CD4-positive, alpha-beta T cell (primary cell): ENCODE measurements at places on chromosomes 1 and 21.

GRCh38 chr1:63976006-63976405 lies 202.2 kb downstream of the ROR1 start:
- no peak for DNase-seq

- no peak for DNase-seq
Measured at GRCh38 chr1:219749370-219749769, 136.5 kb upstream of the ZC3H11B start.

GRCh38 chr1:100835866-100836842 lies 58.5 kb downstream of the EXTL2 start:
- no peak for DNase-seq

- DNase-seq: no peak
Measured at GRCh38 chr21:42025376-42026081, 15.4 kb upstream of the ZBTB21 start.

DNA sequence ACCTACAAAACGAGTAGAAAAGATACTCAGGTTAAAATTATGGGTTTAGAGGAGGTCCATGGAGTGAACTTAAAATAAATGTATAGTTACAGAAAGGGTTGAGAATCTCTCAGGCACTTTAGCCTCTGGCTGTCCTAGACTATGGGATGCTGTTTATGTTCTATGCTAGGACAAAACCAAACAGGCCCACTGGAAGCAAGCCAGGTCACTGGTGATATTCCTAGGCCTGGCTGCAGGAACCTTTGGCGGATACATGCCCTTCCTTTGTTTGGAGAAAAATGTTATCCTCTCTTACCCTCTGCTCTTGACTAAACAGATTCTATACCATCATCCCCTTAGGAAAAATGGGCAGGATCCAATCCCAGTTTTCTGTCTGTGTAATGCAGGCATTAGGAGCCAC lies 90.7 kb upstream of the DUSP10 start:
- no peak for DNase-seq

DNA sequence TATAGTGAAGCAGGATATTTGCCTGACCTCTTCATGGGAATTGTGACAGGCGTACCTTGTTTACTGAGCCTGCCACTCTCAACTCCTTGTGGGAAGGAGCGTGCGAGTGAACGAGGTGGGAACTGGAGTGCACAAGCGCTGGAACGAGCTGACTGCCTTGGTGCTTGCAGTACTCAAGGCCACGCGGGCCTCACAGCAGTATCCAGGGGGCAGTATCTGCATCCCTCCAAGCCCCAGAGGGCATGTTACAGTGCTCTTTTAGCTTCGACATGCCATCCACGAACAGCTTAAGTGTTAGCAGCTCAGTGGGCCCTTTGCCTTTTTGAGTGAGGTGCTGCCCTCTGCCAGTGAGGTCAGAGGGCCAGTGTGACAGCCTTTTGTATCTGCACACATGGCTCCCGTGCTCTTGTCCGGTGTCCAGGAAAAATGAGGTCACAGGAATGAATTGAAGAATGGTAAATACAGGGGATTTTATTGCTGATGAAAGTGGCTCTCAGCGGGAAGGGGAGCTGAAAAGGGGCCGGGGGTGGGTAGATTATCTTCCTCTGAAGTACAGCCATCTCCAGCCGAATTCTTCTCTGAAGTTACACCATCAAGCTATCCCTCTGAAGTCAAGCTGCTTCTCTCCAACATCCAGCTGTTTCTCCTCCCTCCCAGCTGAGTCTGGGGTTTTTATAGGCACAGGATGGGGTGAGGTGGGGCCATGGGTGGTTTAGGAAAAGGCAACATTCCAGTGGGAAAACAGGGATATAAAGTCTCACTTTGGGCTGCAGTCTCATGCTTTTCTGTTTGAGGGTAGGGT lies 69.3 kb downstream of the EPB41 start:
- peak; percentile 23 for DNase-seq

- DNase-seq: no peak
Measured at GRCh38 chr1:220344745-220345144, 72.5 kb upstream of the RAB3GAP2 start.

DNA sequence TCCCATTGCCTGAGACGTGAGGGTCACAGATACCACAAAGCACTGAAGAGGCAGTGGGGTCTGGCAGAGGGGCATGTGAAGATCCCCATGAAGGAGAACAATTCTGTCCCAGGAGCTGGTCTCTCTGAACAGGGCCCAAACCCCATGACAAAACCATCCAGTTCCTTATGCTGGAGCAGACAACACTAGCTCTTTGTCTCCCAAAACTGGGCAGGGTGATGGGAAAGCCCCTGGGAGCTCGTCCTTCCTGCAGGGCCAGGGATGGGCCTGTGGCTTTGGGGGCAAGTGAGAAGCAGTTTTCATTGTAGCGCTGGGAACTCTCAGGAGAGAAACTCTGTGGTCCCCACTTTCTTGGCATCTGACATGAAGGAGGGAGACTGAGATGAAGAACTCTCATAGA lies 8.8 kb downstream of the ETV3L start:
- DNase-seq: no peak
